ENCODE measurements at places on chromosomes 2 and 18.

DNA sequence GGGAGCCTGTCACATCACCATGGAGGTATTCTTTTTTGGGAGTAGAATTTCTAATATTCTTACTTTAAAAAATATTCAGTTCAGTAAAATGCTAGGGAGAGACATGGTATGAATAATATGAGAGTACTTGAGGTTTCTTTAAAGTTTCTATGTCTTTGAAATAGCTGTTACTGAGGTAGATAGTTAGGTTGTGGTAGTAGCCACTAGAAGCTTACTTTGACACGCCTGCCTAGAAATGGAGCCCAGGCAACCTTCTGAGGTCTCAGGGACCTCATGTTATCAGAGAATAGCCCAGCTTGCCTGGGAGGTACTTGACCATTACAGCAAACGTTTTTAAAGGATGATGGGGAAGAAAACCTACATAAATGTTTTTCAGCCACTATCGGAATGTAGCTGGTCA is 131.2 kb downstream of the AGPS start:
- DNase-seq, result no peak

DNA sequence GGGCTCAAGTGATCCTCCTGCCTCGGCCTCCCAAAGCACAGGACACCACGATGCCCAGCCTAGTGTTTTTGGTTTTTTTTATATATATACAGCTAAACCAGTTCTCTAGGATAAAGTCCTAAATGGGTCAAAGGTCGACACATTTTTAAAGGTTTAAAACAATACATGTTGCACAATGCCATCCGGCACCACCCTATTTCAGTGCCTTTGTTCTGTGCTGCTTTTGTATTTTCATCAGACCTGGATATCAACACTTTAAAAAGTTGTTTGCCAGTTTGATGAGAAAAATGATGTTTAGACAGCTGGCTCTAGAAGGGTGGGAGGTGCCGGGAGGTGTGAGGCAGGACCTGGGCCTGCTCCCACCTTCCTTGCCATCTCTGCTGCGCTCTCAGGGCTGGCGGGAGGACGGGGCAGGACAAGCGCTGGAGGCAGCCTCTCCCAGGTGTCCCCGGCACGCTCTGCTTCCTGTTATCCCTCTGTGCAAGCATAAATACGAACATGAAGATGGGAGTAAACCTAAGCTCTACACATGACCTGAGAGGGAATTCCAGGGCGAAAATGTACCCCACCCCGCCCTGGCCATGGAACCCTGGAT is 103.7 kb downstream of the HS6ST1 start:
- DNase-seq, result no peak

GRCh38 chr2:106638580-106638979 is 151.4 kb downstream of the CD8B2 start:
- DNase-seq, result no peak

- no peak for DNase-seq
These were observed 115.5 kb upstream of the CYP26B1 start for GRCh38 chr2:72263043-72263775.

DNA sequence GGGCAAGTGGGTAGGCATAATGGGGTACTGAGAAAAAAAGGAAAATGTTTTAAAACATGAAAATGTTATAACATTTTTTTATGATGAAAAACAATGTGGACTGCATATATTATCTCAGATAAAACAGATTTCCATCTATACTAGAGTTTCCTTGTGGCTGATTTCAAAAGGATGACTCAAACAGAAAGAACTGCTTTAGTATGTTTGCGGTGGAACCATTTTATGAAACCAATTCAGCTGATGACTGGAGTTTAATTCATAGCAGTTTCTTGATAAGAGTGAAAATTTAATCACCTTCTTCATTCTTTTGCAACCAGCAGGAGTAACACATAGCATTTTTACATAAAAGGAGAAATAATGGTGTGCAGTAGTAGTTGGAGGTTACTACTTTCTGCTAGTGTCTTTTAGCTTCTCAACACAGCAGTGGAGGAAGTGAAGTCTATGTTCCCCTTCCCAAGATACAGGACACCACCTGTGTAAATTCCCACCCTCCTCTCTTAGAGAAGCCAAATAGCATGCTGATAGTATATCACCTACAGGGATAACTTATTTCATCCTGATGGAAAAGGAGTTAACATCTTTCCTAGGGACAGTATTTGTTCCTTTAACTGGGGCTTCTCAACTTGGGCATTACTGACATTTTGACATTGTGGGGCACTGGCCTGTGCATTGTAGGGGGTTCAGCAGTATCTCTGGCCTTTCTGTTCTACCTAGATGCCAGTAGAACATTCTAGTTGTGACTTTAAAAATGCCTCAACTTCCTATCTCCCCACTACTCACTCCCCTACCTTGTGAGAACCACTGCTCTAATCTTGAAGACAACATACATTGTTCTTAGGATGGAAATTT is 29.9 kb downstream of the PELI1 start:
- DNase-seq, result no peak

- no peak for DNase-seq
These were observed 329.3 kb downstream of the C1D start for GRCh38 chr2:67733517-67733916.

DNA sequence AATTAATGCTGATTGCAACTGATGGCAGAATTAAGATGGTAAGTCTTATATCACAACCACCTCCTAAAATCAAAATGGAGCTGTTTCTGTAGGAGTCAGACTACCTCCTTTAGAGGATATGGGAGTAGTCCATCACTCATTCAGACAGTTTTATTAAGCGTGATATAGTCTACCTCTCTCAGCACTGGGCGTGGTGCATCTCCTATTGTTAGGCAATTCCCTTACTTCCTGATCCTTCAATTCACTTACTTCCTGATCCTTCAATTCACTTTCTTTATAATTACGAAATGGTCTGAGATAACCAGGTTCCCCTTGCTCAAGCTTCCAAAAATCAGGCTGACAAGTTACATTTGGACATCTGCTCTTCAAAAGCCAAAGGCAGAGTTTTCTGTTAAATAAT is 31.9 kb downstream of the ATP8B1 start:
- DNase-seq, result no peak

DNA sequence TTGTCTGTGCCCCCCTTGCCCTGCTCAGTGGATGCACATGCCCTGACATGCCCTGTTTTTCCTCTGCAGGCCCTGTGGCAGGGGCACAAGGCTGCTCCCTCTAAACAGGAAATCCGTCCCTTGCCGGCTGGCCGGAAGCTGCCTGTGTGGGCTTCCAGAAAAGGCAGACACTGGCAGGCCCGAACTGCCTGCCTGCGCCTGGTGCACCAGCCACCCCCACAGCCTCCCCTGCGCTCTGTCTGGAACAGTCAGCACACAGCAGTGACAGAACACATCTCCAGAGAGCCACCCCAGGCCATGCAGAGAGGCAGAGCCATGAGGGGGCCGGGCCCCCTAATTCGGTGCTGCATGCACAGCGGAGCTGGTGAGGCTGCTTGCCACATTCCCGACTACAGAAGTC is 33.5 kb downstream of the LOXHD1 start:
- no peak for DNase-seq

- no peak for DNase-seq
These were observed 31.9 kb downstream of the SNORC start for GRCh38 chr2:232901736-232902578.

GRCh38 chr2:156124458-156124857 is 208.1 kb downstream of the NR4A2 start:
- DNase-seq, result no peak

DNA sequence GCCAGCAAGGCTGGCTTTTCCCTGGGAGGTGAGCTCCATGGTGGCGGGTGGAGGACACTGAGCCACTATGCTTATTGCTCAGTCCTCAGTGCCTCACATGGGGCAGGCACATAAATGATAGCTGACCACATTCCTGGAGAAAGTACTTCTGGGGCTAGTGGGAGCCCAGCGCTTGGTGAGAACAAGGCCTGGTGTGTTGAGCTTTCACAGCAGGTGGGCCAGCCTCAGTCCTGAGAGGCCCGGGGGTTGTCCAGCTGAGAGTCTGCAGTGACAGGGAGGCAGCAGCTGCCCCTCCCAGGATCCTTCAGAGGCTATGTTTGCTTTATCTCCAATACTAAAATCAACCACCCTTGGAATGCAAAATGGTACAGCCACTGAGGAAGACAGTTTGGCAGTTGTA is 217.7 kb downstream of the ZBTB7C start:
- no peak for DNase-seq

- DNase-seq, result no peak
These were observed 104.6 kb downstream of the ITGB1BP1 start for GRCh38 chr2:9318461-9319337.
